ENCODE measurements at places on chromosomes 13 and 19.

GRCh38 chr19:48290401-48290770 is 20.5 kb downstream of the ZNF114 start:
- DNase-seq = peak; percentile 74

DNA sequence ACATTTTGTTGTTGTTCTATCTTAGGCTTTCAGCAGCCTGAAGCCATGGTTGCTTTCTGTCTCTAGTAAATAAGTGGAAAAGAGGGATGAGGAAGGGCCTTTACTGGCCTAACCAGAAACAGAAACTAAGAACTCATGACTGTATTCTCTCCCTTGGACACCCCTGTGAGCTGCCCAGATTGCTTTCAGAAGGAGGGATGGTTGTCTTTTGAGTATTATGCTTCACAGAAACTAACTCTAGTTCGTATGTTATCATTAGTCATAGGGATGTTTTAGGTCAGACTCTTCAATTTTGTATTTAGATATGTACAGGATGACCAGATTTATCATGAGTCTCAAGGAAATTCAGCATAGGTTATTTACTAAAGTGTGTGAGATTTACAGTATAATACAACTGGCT is 17.5 kb downstream of the BORA start:
- no peak for DNase-seq

DNA sequence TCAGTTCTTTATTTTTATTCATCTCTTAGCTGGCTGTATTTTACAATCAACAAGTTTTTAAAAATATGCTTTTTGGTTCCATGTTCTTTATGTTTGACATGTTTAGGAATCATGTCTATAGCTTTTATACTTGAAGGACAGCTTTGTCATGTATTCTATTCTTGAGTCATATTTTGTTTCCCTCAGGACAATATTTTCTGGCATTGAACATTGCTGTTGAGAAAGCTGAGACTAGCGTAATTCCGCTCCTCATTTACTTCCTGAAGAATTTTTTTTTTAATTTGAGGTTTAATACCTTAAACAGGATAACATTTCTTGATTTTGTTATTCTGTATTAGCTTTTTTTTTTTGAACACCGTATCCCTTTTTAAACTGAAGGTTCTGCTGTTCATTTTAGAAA is 53.2 kb downstream of the RB1 start:
- DNase-seq = no peak

DNA sequence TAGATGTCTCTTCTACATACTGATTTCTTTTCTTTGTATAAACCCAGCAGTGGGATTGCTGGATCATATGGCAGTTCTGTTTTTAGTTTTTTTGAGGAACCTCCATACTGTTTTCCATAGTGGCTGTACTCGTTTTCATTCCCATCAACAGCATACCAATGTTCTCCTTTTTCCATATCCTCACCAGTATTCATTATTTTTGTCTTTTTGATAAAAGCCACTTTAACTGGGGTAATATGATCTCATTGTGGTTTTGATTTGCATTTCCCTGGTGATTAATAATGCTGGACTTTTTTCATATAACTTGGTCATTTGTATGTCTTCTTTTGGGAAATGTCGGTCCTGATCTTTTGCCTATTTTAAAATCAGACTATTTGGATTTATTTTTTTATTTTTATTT is 108.5 kb downstream of the PAN3 start:
- peak; percentile 1 for DNase-seq

DNA sequence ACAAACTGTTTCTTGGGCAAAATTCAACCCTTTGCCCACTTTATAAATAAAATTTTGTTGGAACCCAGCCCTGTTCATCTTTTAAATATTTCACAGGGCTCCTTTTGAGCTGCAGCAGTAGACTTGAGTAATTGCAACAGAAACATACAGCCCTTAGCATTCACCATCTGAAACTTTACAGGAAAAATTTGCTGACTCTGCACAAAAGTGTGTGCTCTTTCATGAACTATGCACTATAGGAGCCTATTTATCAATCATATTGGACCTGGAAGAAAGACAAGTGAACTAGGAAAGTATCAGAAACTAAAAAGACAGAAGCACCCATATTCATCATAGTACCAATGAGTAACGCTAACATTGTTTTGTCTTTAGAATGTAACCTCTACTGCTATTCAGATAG is 406.9 kb upstream of the SLC10A2 start:
- DNase-seq = no peak

All from HT1080 (cell line).